ENCODE measurements at places on chromosomes 4 and X.

GRCh38 chrX:138748480-138748879 is 37.0 kb upstream of the FGF13 start:
- H3K4me1 ChIP-seq, result no peaks in the 10 kb centered on the region
- no peaks in the 10 kb centered on the region for H3K36me3 ChIP-seq
- no peaks in the 10 kb centered on the region for H3K27me3 ChIP-seq
- no peak for DNase-seq

DNA sequence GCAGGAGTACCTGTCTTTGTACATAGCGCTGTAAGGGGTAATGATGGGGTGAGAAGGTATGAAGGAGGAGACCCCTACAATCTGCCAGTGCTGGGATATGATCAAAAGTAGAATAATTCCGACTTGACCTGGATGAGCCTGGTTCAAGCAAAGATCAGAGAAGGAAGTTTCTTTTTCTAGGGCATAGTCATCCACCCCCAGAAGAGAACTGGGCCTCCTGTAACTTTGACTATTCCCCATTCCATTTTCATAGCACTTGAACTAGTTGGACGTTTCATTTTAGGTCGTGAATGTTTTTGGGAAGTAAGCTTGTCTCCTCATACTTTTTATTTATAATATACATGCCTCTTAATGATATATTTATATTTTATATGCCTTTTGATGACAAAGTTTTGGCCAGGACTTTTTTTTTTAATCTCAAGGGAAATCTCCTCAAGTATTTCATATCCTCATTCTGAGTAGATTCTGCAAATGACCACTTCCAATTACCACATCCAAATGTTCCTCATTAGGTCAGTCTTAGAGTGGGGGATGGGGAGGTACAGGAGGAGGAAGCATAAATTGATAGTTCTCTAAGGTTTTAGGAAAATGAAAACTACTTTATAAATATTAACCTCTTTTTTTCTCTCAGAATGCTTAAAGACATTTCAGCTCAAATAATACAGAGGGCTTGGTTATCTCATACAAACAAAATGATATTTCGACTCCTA is 3.5 kb downstream of the CXorf58 start:
- DNase-seq, result no peak
- H3K36me3 ChIP-seq, result no peaks in the 10 kb centered on the region
- no peak overlapping the region for H3K4me3 ChIP-seq
- H3K27ac ChIP-seq, result no peak overlapping the region

- H3K4me3 ChIP-seq, result no peak overlapping the region
- no peaks in the 10 kb centered on the region for H3K27me3 ChIP-seq
- no peaks in the 10 kb centered on the region for H3K4me1 ChIP-seq
- no peaks in the 10 kb centered on the region for H3K36me3 ChIP-seq
- no peak for DNase-seq
These were observed 9.2 kb downstream of the GYG2 start for GRCh38 chrX:2837961-2838360.

DNA sequence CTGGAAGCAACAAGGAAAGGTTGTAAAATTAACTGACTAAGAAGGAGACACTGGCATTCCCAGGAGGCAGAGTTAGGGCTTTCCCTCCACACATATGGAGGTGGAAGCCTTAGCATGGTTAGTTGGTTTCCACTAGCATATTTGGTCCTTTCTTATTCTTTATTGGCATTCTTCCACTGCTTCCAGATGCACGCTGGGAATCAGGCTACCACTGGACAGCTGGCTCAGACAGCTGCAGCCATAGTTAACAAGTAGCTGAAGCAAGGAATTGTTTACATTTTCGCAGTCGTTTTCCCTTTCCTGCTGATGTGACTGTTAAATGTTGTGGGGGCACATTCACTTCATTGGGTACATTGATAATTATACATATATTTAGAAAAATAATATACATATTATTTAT is 169.2 kb downstream of the GRIA2 start:
- H3K27ac ChIP-seq, result no peak overlapping the region
- no peaks in the 10 kb centered on the region for H3K27me3 ChIP-seq
- no peak for DNase-seq
- H3K4me3 ChIP-seq, result no peak overlapping the region

GRCh38 chr4:52728691-52729240 is 22.5 kb downstream of the ERVMER34-1 start:
- DNase-seq, result no peak
- no peak overlapping the region for H3K4me3 ChIP-seq
- H3K4me1 ChIP-seq, result no peaks in the 10 kb centered on the region

GRCh38 chr4:185115827-185116232 is 27.2 kb upstream of the SLC25A4 start:
- H3K36me3 ChIP-seq, result no peaks in the 10 kb centered on the region
- H3K27me3 ChIP-seq, result no peaks in the 10 kb centered on the region
- no peak overlapping the region for H3K27ac ChIP-seq

DNA sequence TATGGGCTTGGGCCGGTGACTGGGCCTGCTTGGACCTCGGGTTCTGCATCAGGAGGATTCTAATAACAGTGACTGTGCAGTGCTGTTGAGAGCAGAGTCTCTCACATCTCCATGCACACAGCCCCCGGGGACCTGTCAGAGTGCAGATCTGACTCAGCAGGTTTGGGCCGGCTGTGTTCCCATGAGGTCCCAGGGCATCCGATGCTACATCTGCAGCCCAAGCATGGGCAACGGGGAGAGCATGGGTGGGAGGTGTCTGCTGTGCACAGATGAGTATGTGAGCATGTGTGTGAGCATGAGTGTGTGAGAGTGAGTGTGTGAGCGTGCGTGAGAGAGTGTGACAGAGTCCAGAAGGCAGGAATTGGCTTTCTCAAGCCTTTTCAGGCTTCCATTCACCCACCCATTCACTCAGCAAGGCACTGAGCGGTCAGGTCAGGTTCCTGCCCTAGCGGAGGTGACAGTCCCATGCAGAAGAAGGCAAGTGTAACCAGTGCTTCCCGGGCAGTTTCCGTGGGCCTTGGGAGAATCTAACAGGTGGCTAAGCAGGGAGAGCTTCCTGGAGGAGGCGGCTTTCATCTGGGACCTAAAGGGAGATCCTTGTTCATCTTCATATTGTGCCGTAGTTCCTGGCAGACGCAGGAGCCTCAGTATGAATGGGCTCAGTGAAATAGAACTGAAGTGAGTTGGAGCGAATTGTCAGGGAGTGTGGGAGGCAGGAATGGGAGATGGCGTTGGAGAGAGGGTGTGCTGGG is 62.6 kb downstream of the SORCS2 start:
- no peaks in the 10 kb centered on the region for H3K27me3 ChIP-seq
- no peak overlapping the region for H3K4me3 ChIP-seq
- no peaks in the 10 kb centered on the region for H3K36me3 ChIP-seq
- no peak overlapping the region for H3K27ac ChIP-seq

DNA sequence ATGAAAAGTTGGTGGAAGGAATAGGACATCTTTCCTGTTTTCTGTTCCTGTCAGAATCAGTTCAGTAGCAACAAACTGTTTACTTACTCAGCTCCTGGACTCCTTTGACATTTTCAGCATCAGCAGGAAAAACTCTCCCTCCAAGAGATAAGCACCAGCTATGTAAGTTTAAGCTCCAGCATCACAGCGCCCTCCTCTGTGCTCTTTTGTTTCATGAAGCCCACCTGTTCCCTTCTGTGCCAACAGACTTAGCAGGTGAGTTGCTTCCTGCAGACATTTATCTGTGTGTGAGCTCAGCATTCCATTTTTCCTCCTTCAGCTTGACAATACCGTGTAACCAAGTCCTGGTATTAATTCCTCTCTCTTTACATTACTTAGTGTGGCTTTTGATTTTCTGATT is 644.1 kb upstream of the AGA start:
- no peaks in the 10 kb centered on the region for H3K27me3 ChIP-seq
- H3K27ac ChIP-seq, result no peak overlapping the region
- no peak for DNase-seq
- H3K4me1 ChIP-seq, result no peaks in the 10 kb centered on the region
- H3K36me3 ChIP-seq, result no peaks in the 10 kb centered on the region

GRCh38 chr4:184275766-184276165 is 58.1 kb upstream of the ENPP6 start:
- H3K4me1 ChIP-seq, result no peaks in the 10 kb centered on the region
- H3K4me3 ChIP-seq, result no peak overlapping the region
- no peak overlapping the region for H3K27ac ChIP-seq
- DNase-seq, result no peak
- H3K36me3 ChIP-seq, result no peaks in the 10 kb centered on the region
- H3K27me3 ChIP-seq, result no peaks in the 10 kb centered on the region
